ENCODE measurements at places on chromosomes 6 and 20. TPM values are rescaled to one million over a fixed set of nuclear protein-coding genes. Genes with fewer than 3 reads are reported as not detected.

The BAK1 gene
- 51.4 TPM for total RNA-seq

The CALHM4 gene
- total RNA-seq = not detected

The FAM210B gene
- total RNA-seq = 20.1 TPM

The CALHM6 gene
- 1.3 TPM for total RNA-seq

The LCA5 gene
- 3.6 TPM for total RNA-seq

The TSBP1 gene
- total RNA-seq = not detected

The RAET1E gene
- 0.28 TPM for total RNA-seq

The NRN1 gene
- total RNA-seq = 39.6 TPM

The FKBP1C gene
- 1.0 TPM for total RNA-seq

The UST gene
- total RNA-seq = 23.2 TPM

The FAM83C gene
- not detected for total RNA-seq

The BPI gene
- not detected for total RNA-seq

The XKR7 gene
- 0.23 TPM for total RNA-seq

The CNR1 gene
- 2.0 TPM for total RNA-seq
